ENCODE measurements at places on chromosomes 13 and 19.

- DNase-seq: no peak
Observed at GRCh38 chr13:77047649-77048343, 20.8 kb upstream of the FBXL3 start.

- DNase-seq: no peak
Observed at GRCh38 chr13:102236341-102236740, 165.5 kb downstream of the FGF14 start.

DNA sequence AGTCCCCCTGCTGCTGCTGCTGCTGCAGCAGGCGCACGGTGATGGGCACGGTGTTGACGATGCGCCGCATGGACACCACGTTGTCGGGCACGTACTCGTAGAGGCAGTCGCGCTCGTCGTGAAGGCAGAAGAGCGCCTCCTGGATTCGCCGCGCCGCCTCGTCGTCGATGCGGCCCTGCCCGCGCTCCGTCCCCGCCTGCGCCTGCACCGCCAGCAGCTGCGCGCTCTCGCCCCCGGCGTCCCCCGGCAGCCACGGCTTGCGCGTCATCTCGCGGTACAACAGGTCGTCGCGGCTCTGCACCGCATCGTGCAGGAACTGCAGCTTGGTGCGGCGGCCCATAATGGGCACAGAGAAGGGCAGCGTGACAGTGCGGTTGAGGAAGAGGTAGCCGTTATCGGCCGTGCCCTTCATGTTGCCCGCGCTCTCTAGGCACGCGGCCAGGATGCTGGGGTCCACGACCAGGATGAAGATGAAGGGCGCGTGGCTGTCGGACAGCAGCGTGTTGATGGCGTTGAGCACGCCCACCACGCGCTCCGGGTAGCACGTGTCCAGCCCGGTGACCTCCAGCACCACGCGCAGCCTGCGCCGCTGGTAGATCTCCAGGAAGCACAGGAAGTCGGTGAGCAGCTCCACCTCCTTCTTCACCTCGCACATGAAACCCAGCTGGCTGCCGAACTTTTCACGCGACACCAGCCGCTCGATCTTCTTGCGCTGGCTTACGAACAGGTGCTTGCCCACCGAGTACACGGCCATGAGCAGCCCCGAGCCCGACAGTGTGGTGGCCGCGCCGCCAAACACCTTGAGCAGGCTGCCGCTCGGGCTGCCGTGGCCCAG is 8.1 kb downstream of the NKPD1 start:
- no peak for DNase-seq

- DNase-seq: no peak
Observed at GRCh38 chr13:40777809-40778175, 6.8 kb upstream of the MRPS31 start.

DNA sequence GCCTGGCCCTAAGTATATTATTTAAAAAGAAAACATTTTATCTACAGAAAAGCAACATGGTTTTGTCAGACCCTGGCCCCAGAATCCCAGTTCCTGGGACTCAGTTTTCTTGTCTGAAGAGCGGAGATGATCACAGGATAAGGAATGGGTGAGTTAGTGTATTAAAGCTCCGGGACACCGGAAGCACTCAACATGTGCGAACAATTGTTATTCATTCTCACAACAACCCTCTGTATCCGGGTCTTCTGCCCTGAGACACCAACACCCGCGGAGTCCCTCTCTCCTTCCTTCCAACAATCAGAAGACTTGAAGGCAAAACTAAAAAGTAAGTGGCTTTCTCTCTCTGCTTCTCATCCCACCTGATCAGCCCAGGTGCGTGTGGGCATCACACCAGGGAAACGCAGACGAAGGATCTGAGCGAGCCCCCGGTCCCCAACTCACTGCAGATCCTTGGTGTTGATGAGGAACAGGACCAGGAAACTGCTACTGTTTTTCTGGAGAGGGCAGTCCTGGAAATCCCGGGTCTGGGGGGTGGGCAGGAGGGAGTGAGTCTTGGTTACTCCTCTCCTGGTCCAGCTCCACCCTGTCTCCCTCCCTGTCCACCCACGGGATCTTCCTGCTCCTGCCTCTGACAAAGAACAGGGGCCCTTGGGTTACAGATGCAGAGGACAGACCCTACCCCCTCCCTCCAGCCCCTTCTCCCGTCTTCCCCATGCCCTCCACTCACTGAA is 2.0 kb downstream of the GPR108 start:
- no peak for DNase-seq

DNA sequence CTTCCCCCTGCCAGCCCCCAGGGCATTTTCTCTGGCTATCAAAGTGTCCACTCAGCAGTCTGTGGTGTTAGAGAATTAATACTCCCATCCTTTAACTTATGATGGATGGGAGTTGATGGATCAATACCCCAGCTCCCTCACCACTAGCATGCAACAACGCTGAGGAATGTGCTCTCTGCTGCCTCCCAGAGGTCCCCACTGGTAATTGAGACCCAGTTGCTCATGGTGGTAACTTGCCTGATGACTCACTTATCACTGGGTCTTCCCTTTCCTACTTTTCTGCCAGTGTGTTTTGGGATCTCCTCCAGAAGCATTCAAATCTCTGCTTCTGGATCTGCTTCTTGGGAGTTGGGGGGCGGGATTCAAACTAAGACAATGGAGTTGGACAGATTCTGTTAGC is 20.3 kb upstream of the CACNA1A start:
- DNase-seq: no peak

Data from GDM1 (cell line).